Caki2 (cell line): ENCODE measurements at places on chromosomes 12 and 14. TPM values are rescaled to one million over a fixed set of nuclear protein-coding genes. Genes with fewer than 3 reads are reported as not detected.
A peak's percentile ranks its signal among the peaks of the same experiment; 100 is the strongest.

- DNase-seq: no peak
Measured at GRCh38 chr12:1107669-1108068, 116.6 kb downstream of the ERC1 start.

GRCh38 chr14:31505411-31505810, 17.6 kb upstream of the GPR33 start:
- peak; percentile 4 for DNase-seq

DNA sequence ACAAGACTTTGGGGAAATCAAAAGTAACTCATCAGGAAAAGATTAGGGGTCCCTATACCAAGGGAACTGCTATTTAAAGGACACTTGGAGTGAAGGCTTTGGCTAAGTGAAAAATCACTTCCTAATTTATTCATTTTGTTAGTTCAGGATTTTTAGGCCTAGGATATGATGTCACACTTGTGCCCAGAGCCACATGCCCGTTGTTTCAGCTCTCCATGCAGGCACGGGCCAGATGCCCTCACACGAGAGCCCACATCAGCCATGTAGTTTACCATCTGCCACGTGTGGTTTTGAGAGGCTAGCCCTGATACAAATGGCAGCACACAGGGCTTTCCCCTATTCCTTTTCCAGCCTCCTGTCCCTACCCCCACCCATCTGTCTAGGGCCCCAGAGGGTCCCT, 11.9 kb upstream of the LRP1-AS start:
- DNase-seq: no peak

The SDS gene
- not detected in 2 replicates for total RNA-seq

The GIT2 gene
- total RNA-seq: 4.5 and 8.0 TPM in 2 replicates

- DNase-seq: no peak
Measured at GRCh38 chr14:61041704-61042103, 60.7 kb downstream of the SLC38A6 start.

GRCh38 chr12:106281804-106282203, 20.7 kb upstream of the TCP11L2 start:
- no peak for DNase-seq
